ENCODE measurements at places on chromosomes 1 and 21.
A peak's percentile ranks its signal among the peaks of the same experiment; 100 is the strongest.

- DNase-seq: peak; percentile 49
Observed at GRCh38 chr1:52632732-52633290, at the start of gene SHISAL2A. SHISAL2A (plus strand) TSS chr1:52633168; CDS start chr1:52633494, 326 bp downstream.

DNA sequence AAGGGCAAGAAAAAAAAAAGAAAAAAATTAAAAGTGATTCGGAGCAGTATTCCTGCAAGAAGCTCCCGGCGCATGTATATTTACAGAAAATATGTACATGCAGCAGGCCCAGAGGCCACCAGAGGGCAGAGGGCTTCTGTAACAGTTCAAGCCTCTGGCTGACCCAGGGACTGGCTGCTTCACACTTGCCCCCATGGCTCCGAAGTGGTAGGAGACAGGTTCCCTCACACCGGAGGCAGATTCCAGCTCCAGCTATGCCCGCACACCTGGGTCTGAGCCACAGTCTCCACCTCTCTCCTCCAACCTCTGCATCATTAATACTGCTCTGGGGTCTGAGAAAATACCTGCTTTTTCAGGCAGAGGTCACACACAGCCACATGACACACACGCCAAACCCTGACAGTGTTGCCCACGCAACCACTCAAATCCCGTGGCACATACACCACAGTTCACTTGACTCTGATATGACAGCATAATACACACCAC is 2.2 kb upstream of the ARHGAP30 start:
- DNase-seq: peak; percentile 23

DNA sequence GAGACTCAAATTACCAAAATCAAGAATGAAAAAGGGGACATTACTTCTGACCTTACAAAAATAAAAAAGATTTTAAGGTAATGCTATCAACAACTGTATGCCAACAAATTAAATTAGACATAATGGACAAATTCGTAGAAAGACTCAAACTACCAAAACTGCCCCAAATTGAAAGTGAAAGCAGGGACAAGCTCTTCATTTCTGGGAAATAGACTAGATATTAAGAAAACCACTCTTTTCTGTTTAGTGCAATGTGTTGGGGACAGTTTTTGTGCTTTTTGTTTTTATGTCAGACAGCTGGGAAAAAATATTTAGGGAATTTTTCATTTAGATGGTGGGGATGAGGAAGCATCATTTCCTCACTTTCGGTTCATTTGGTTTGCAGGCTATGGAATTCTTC is 4.9 kb upstream of the GBP1 start:
- no peak for DNase-seq

- DNase-seq: no peak
Observed at GRCh38 chr1:158121604-158122254, 59.0 kb upstream of the CD1D start.

GRCh38 chr1:218165701-218166114 is 119.4 kb upstream of the RRP15 start:
- DNase-seq: no peak

- no peak for DNase-seq
Observed at GRCh38 chr1:198472119-198472518, 68.4 kb downstream of the ATP6V1G3 start.

GRCh38 chr1:196543833-196544232 is 64.4 kb downstream of the KCNT2 start:
- no peak for DNase-seq

DNA sequence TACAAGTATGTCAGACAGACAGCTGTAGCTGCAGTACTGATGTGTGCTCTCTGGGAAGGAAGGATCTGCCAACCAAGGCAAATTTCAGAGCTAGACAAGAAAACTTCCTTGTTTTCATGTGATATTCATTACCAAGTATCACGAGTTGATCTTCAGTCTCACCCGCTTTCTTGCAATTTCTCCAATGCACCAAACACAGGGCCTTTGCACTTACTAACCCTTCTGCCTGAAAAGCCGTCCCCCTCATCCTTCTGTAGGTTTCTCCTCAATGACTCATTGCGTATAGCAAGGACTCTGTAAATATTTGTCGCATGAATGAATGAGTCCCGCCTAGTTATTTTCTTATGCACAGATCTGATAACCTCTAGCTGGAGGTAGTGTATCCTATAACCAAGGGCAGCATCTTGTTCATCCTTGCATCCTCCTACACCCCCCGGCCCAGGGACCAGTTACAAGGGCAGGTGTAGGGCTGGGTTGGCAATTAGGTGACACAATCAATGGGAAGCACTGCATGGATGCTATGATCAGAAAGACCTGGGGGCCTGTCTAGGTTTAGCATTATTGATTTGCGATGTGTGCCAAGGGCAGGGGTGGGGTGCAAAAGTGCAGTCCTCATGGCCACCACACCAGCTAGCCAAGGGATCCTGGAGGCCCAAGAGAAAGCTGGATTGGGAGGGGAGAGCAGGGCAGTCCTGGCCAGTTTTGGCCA is 51.4 kb upstream of the GPR157 start:
- DNase-seq: no peak

- no peak for DNase-seq
Observed at GRCh38 chr1:237799762-237800474, 90.8 kb downstream of the ZP4 start.

DNA sequence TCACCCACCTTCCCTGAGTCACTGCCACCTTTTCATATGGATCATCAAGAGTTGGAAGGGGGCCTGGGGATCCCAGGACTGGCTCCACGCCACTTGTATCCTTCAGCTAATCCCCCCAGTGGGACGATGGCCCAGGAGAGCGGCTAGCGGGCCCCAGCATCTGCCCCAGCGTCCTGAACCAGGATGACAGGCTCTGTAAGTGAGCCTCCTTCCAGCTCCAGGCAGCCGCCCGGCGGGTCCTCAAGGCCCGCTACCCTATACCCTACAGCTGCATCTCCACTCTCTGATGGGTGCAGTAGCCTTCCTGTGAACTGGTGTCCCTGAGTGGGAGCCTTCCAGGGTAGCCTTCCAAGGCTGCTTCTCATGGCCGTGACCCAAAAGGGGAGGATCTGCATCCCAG is 183.1 kb downstream of the ATG4C start:
- DNase-seq: no peak

GRCh38 chr1:54774820-54775498 is 10.6 kb upstream of the PARS2 start:
- no peak for DNase-seq

DNA sequence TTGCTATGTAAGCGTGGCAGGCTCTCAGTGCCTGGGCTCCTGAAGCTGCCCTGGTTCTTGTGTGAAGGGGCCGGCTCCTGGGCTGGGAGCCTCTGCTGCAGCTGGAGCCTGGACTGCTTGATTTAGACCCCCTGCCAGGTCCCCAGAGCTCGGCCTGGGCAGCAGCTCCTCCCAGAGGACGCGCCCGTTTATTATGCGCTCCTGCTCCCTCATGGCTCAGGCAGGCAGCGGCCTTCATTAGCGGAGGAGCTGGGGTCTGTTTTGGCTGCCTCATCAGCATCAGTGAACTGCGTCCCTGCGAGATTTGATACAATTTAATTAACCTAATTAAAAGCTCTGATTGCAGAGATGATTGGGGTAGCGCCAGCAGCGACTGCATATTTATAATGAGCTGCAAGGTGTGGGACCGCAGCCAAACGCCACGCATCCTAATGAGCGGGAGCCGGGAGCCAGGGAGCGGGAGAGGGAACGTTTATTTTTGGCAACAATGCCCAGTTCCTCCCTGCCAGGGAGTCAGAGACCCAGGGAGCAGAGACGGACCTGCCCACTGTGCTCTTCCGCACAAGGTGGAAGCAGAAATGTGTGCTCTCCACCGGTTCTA is 16.6 kb downstream of the UTP11 start:
- DNase-seq: no peak

- no peak for DNase-seq
Observed at GRCh38 chr1:211551638-211552460, 27.1 kb downstream of the SLC30A1 start.

DNA sequence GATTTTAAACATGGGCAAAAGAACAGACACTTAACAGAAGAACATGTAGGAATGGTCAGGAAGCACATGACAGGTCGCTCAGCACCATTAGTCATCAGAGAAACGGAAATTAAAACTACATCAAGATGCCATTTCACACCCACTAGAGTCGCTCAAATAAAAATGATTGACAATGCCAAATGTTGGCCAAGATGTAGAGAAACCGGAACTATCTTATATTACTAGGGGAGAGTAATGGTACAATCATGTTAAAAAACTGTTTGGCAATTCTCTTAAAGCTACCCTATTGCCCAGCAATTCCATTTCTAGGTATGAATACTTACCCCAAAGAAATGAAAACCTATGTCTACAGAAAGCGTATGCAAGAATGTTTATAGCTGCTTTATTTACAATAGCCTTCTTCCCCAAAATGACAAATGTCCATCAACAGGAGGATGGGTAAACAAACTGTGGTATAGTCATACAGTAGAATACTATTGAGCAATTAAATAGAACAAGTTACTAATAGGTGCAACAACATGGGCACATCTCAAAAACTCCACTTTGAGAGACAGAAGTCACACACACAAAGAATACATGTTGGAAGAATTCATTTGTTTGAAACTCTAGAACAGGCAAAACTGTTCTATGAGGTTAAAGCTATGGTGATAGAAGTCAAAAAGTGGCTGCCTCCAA is 92.8 kb downstream of the ETS2 start:
- DNase-seq: no peak

- DNase-seq: no peak
Observed at GRCh38 chr1:37404711-37405110, 69.7 kb upstream of the ZC3H12A start.

DNA sequence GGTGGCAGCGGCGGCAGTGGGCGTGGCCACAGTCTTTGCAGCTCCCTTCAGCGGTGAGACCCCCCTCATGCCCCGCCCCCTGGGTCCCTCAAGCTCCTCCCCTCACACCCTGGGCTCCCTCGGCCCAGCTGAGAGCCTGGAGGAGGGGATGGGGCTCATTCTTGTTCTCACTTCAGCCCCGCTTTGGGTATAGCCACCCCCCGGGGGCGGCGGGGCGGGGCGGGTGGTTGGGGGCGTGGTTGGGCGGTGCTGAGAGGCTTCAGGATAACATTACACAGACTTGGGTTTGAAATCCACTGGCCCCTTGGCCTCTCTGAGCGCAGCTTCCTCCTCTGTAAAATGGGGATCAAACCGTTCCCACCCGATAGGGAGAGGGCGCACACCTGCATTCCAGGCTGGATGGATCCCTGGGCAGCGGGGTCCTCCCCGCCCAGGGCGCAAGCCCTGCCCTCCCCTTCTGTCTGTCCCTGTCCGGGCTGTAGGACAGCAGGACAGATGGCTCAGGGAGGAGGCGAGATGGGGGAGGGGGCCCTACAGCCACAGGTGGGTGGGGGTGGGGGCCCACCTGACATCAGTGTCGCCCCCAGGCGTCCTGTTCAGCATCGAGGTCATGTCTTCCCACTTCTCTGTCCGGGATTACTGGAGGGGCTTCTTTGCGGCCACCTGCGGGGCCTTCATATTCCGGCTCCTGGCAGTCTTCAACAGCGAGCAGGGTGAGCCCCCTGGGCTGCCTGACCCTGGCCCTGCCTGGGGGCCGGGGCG is 5.1 kb downstream of the CLCNKA start:
- DNase-seq: peak; percentile 13

DNA sequence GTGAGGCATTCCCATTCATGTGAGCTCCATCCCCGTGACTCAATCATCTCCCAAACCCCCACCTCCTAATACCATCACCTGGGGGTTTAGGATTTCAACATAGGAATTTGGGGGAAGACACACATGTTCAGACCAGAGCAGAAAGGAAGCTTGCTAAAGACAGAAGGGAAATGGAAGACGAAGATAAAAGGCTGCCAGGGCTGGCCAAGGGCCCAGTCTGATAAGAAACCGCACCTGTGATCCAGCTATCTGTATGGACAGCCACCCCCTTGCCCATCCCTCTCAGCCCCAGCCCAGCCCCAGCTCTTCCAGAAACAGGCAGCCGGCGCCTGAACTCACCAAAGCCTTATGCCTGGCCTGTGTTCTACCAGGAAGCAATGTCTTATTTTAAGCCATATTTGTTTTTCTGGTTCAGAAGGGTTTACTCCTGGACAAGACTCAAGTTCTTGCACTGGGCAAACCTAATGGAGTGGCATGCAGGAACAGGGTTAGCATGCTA is 198.4 kb upstream of the VAMP3 start:
- DNase-seq: no peak

GRCh38 chr1:117079737-117080136 is 19.6 kb downstream of the TTF2 start:
- DNase-seq: no peak

DNA sequence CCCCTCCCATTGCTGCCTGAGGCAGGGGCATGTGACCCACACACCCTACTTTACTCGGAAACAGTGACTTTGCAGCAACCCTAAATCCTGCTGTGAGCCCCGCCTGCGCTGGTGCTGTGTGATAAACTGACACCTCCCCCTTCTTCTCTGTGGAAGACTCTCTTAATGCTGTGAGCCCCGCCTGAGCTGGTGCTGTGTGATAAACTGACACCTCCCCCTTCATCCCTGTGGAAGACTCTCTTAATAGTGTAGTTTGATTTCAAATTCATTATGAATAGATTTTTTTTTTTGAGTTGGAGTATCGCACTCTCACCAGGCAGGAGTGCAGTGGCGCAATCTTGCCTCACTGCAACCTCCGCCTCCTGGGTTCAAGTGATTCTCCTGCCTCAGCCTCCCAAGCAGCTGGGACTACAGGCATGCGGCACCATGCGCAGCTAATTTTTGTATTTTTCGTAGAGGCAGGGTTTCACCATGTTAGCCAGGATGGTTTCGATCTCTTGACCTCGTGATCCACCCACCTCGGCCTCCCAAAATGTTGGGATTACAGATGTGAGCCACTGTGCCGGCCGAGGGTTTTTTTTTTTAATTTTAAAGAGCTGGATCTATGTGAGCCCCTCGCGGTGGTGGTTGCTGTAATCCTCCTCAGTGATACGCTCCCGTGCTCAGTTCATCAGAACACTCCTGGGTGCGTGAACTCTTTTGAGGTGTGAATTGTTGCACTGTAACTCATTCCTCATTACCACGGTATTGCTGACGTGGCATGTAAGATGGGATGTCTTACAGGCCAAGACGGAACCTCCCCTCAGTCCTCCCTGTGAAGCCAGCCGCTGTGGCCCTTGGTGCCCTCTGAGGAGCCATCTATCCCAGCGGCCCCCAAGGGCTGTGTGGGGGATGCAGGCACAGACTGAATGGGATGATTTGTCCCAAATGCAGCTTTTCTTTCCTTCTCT is 60.3 kb downstream of the GALNT2 start:
- no peak for DNase-seq

GRCh38 chr1:82297139-82297896 is 496.6 kb downstream of the ADGRL2 start:
- no peak for DNase-seq

GRCh38 chr21:42864815-42865775 is 14.2 kb downstream of the WDR4 start:
- no peak for DNase-seq
